Neural progenitor cell (in vitro differentiated cells): ENCODE measurements at places on chromosomes 6 and 20. TPM values are rescaled to one million over a fixed set of nuclear protein-coding genes. Genes with fewer than 3 reads are reported as not detected.

- peak; percentile 55 for DNase-seq
These were observed 48.7 kb upstream of the RSPO3 start for GRCh38 chr6:127069659-127070279.

DNA sequence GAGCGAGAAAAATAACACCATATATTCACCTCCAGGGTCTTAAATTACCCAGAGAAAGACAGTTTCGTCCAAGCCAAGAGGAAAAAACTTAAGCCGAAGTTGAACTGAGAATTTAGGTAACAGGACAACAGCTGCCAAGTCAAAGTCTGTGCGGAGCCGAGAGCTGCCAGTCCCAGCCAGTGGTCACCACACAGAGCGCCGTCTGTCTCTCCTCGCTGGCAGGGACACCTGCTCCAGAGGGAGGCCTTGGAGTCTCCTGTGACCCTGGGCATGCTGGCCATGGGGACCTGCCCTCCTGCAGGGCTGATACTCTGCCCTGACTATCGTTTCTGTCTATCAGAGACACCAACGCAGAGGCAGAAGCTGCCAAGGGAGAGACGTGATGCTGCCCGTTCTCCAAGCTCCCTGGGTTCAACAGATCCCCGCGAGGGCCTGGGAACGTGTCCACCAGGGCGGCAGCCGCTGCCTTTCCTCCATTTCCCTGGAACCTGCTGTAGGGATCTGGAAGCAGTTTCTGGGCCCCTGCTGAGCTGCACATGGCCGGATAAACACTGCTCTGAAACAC lies 341.3 kb downstream of the SMOC2 start:
- no peak for DNase-seq

GRCh38 chr6:119347466-119348095 lies 2.0 kb downstream of the MAN1A1 start:
- DNase-seq: no peak

DNA sequence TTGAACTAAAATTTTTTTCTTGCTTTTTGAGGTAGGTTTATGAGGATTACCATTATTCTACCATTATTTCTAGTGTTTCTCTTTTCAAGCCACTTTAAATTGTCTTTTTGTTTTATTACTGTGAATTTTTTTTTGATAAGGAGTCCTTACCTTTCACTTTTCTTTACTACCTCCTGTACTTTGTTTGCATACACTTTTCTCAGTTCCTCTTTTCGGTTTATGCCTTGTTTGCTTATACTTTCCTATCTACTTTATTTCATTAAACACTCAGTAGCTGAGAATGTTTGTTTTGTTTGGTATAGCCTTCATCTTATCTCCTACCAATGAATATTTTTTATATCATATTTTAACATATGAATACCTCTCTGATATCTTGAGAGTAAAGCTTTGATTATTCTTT lies 147.9 kb downstream of the TFAP2B start:
- DNase-seq: no peak

GRCh38 chr6:32190911-32191677 lies 1.1 kb upstream of the PBX2 start:
- DNase-seq: no peak

DNA sequence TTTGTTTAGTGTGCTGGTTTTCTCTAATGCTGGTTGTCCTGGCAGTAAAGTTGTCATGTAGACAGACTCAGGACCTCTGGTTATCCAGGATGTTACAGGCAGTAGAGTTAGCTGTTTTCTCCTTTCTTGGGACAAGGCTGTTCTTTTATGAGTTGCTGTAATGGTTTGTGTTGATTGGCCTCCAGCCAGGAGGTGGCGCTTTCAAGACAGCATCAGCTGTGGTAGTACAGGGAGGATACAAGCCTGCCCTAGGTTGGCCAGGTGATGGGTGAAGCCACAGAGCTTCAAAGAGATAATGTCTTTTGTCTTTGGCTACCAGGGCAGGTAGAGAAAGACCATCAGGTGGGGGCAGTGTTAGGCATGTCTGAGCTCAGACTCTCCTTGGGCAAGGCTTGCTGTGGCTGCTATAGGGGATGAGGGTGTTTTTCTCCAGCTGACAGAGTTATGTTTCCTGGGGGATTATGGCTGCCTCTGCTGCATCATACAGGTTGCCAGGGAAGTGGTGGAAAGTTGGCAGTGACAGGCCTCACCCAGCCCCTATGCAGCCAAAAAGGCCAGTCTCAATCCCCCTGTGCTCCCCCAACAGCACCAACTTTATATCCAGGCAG lies 127.2 kb upstream of the TAB2 start:
- peak; percentile 11 for DNase-seq

DNA sequence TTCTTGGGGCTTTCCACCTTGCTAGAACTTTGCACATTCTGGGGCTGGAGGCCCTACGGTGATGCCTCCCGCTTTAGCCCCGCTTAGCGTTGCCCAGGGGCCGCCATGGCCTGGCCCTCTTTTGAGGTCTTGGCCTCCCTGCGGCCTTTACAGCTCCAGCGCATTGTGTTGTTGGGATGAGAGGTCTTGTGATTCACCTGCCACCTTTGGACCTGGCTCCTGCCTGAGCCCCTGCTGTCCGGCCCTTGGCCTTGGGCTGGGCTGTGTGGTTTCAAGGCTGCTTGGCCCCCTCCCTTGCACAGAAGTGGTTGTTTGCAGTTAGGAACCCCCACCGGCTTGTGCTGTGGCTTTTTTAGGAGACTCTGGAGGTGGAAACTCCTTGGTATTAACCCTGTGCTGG lies 61.0 kb upstream of the CDH4 start:
- no peak for DNase-seq

GRCh38 chr6:131262060-131262459 lies 126.8 kb downstream of the AKAP7 start:
- no peak for DNase-seq

DNA sequence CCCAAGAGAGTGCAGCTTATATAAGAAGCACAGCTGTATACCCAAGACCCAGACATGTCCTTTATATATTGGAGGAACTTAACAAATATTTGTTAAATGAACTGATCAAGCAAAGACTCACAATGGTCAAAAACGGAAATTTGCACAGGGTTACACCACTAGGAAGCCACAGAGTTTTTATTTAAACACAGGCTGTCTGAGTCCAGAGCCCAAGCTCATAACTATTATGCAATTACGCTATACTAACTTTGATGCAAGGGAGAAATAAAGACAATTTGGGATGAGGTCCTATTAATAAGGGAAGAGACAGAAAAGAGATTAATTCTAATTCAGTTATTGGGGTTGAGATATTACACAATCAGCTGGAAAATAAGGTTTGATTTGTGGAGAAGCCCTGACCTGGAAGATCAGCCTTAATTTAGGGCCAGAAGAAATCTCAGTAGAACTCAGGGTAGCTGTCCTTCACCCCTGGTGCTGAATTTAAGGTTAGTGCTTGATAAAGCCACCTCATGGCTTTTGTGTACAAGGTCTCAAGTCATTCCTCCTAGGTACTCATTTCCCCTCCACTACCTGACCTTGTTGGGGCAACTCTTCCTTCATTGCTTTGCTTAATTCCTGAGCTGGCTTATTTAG lies 10.5 kb upstream of the ZNF334 start:
- DNase-seq: peak; percentile 62

GRCh38 chr6:56299916-56300315 lies 52.5 kb upstream of the COL21A1 start:
- no peak for DNase-seq

The TSBP1 gene
- not detected in 2 replicates for total RNA-seq

The ZHX3 gene
- 5.2 and 6.8 TPM in 2 replicates for total RNA-seq
